WTC11 (cell line): ENCODE measurements at places on chromosomes 2 and 18. TPM values are rescaled to one million over a fixed set of nuclear protein-coding genes. Genes with fewer than 3 reads are reported as not detected.

DNA sequence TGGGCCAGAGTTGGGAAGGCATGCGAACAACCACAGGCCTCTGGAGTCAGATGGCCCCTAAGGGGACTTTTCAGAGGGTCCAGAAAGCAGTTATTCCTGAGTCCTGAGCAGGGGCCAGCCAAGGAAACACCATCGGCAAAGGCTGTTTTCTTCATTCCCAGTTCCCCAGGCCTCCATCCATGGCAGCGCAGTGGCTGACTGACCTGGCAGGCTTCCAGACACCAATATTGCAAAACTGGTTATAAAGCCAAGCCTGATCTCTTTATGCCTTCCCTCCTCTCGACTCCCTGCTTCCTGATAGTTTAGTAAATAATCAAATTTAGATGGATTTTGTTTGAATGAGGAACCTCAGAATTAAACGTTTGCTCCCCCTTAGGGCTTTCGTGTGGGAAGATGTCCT is 133.4 kb upstream of the ITGA6 start:
- H3K27ac ChIP-seq, result no peak overlapping the region
- H3K36me3 ChIP-seq, result no peaks in the 10 kb centered on the region
- H3K4me1 ChIP-seq, result peaks cover 32% of the 10 kb centered on the region
- DNase-seq, result no peak

GRCh38 chr2:113228991-113229716 is 49.6 kb downstream of the PAX8 start:
- H3K36me3 ChIP-seq, result no peaks in the 10 kb centered on the region
- H3K4me1 ChIP-seq, result peaks cover 17% of the 10 kb centered on the region
- DNase-seq, result no peak
- H3K4me3 ChIP-seq, result no peak overlapping the region
- H3K27me3 ChIP-seq, result peaks cover 4% of the 10 kb centered on the region; the same call in 1 of the 2 replicates
- no peak overlapping the region for H3K27ac ChIP-seq

- no peaks in the 10 kb centered on the region for H3K36me3 ChIP-seq
- no peak overlapping the region for H3K27ac ChIP-seq
- no peak for DNase-seq
- peaks cover 4% of the 10 kb centered on the region for H3K4me1 ChIP-seq
- no peak overlapping the region for H3K4me3 ChIP-seq
Observed at GRCh38 chr18:9753846-9754245, 45.7 kb downstream of the RAB31 start.

DNA sequence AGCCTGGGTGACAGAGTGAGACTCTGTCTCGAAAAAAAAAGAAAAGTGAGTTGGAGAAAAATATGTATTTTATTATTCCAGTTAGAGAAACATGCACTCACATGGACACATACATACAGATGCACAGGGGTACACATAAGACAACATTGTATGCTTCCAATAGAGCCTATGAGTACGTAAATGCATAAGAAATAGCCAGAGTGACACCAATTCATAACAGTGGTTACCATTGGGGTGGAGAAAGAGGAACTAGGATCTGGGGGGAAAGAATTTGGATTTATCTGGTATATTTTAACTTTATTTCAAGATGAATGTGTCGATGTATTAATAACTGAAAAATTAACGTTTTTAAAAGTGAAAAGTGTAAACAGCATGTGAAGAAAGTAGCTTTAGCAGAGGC is 16.1 kb downstream of the IL36A start:
- H3K27me3 ChIP-seq, result peaks cover 63% of the 10 kb centered on the region
- DNase-seq, result no peak
- H3K27ac ChIP-seq, result no peak overlapping the region
- no peaks in the 10 kb centered on the region; the same call in 1 of the 2 replicates for H3K36me3 ChIP-seq
- H3K4me1 ChIP-seq, result no peaks in the 10 kb centered on the region

DNA sequence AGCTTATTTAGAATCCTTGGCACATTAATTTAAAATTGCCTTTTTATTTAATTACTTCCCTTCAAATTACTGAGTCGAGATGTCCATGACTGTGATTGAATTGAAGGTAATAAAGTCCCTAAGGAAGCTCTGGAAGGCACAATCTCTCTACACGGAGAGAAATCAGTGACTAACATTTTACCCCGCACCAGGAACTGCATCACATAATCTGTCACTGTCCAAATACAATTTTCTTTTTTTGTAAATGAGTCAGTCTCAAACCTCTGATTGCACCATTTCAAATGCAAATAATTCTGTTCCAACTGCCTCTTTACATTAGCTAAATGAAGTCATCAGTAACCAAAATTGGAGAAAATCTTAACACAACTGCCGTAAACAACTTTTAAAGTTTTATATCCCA is 311.9 kb downstream of the CCDC178 start:
- DNase-seq, result no peak
- H3K27ac ChIP-seq, result no peak overlapping the region
- H3K27me3 ChIP-seq, result no peaks in the 10 kb centered on the region
- H3K4me3 ChIP-seq, result no peak overlapping the region
- no peaks in the 10 kb centered on the region for H3K36me3 ChIP-seq
- H3K4me1 ChIP-seq, result no peaks in the 10 kb centered on the region

- H3K36me3 ChIP-seq, result no peaks in the 10 kb centered on the region
- DNase-seq, result no peak
- no peaks in the 10 kb centered on the region for H3K4me1 ChIP-seq
Observed at GRCh38 chr2:120448961-120449810, 103.2 kb downstream of the INHBB start.

DNA sequence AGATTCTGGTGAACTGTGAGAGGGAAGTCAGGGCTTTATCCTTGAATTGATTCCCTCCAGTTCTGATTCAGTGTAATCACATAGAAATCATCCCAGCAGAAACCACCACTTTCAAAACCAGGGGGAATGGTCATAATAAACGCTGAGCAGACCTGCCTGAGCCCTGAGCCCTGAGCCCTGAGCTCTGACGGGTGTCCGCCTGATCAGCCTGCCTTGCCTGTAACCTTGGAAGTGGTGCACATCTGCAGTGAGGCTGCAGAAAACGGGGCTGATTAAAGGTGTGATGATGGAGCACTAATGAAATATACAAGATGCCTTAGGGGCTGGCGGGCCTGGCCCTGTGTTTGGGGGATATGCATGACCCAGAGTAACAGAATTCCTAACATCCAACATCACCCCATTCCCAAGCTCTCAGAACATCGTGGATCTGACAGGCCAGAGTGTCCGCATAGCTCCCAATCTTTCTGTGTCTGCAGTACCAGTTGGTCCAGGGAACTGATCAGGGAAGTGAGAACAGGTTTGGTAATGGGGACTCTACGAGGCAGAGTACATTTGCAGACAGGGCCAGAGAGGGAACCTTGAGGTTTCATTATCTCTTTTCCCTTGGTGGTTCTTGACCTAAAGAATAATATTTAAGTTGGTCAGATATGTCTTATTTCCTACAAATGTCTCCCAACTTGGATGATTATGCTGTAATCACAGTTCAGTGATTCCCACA is 37.8 kb downstream of the KCTD18 start:
- H3K27ac ChIP-seq, result peak overlapping the region; percentile 71; the same call in 1 of the 2 replicates
- peaks cover 38% of the 10 kb centered on the region for H3K4me1 ChIP-seq
- DNase-seq, result no peak

GRCh38 chr2:144402251-144402650 is 117.7 kb downstream of the ZEB2 start:
- H3K4me3 ChIP-seq, result no peak overlapping the region
- H3K36me3 ChIP-seq, result no peaks in the 10 kb centered on the region
- no peaks in the 10 kb centered on the region; the same call in 1 of the 2 replicates for H3K27me3 ChIP-seq
- H3K27ac ChIP-seq, result no peak overlapping the region

DNA sequence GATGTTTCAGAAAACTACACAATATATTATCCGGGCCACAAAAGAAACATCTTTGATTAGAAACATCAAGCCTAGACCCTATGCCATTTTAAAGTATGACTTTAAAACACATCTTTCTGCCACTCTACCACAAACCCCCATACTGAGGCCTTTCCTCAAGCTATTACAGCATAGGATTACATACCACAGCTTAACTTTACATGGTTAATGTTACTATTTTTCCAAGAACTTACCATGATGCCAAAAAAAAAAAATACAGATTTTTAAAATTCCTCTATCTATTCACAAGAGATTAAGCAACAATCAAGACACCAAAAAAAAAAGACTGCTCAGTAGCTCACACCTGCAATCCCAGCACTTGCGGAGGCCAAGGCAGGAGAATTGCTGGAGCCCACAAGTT is 9.0 kb downstream of the NCKAP1 start:
- H3K27me3 ChIP-seq, result no peaks in the 10 kb centered on the region
- no peak for DNase-seq
- H3K27ac ChIP-seq, result peak overlapping the region; percentile 43; the same call in 1 of the 2 replicates
- H3K4me1 ChIP-seq, result peaks cover 46% of the 10 kb centered on the region
- H3K36me3 ChIP-seq, result no peaks in the 10 kb centered on the region

DNA sequence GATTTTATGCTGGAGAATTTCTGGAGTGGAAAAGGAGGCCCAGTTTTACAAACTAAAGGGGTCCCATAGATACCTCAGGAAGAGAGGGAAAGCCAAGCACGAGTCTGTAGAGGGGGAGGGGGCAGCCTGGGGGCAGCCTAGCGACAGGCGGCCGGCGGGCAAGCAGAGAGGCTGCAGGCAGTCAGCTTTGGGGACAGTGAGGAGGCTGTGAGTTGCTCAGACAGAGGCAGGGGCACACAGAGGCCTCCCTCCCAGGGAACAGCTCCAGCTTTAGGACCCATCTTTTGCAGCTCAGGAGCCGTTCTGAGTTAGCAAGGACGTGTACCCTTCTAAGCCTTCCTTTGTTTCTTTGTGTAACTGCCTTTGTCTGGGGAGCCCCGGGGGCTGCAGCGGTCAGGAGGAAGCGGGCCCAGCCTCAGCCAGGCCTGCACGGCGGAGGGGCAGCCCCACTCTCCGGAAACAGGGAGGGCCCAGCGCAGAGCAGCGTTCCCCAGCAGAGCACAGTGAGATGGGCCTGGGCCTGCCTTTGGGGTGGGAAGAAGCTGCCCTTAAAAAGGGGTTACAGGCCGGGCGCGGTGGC is 41.1 kb upstream of the RALBP1 start:
- peaks cover 8% of the 10 kb centered on the region for H3K36me3 ChIP-seq
- no peaks in the 10 kb centered on the region for H3K27me3 ChIP-seq
- no peak overlapping the region for H3K4me3 ChIP-seq
- H3K4me1 ChIP-seq, result peaks cover 21% of the 10 kb centered on the region
- DNase-seq, result peak; percentile 24
- H3K27ac ChIP-seq, result no peak overlapping the region

GRCh38 chr2:55168221-55169154 is 63.6 kb downstream of the CLHC1 start:
- no peak overlapping the region; the same call in 1 of the 2 replicates for H3K27ac ChIP-seq
- H3K36me3 ChIP-seq, result no peaks in the 10 kb centered on the region
- no peaks in the 10 kb centered on the region for H3K27me3 ChIP-seq
- H3K4me1 ChIP-seq, result peaks cover 26% of the 10 kb centered on the region

GRCh38 chr2:56380861-56381260 is 197.1 kb downstream of the CCDC85A start:
- H3K4me1 ChIP-seq, result peaks cover 29% of the 10 kb centered on the region
- no peaks in the 10 kb centered on the region for H3K36me3 ChIP-seq
- DNase-seq, result no peak
- no peak overlapping the region for H3K27ac ChIP-seq
- H3K4me3 ChIP-seq, result no peak overlapping the region

GRCh38 chr2:180716186-180717180 is 263.9 kb upstream of the UBE2E3 start:
- no peak overlapping the region for H3K4me3 ChIP-seq
- H3K27ac ChIP-seq, result no peak overlapping the region
- no peaks in the 10 kb centered on the region for H3K4me1 ChIP-seq
- no peaks in the 10 kb centered on the region for H3K27me3 ChIP-seq
- peaks cover 10% of the 10 kb centered on the region; the same call in 1 of the 2 replicates for H3K36me3 ChIP-seq

GRCh38 chr2:149824136-149824535 is 236.6 kb upstream of the MMADHC start:
- no peak overlapping the region for H3K27ac ChIP-seq
- no peak for DNase-seq
- H3K4me1 ChIP-seq, result peaks cover 29% of the 10 kb centered on the region
- H3K36me3 ChIP-seq, result no peaks in the 10 kb centered on the region; the same call in none of the 2 replicates

- H3K36me3 ChIP-seq, result no peaks in the 10 kb centered on the region
- no peaks in the 10 kb centered on the region; the same call in 1 of the 2 replicates for H3K27me3 ChIP-seq
- DNase-seq, result no peak
Observed at GRCh38 chr2:143823296-143823695, 694.1 kb downstream of the ARHGAP15 start.

GRCh38 chr18:51617572-51618260 is 420.2 kb upstream of the MEX3C start:
- peaks cover 26% of the 10 kb centered on the region for H3K4me1 ChIP-seq
- H3K27ac ChIP-seq, result no peak overlapping the region
- DNase-seq, result no peak
- no peak overlapping the region for H3K4me3 ChIP-seq

The MC5R gene
- total RNA-seq, result 0.14 to 0.27 TPM (median 0.15 TPM) in 3 replicates

The COLEC11 gene
- total RNA-seq, result 0.69 to 1.3 TPM (median 0.87 TPM) in 3 replicates

The SP9 gene
- 0.07 to 0.21 TPM in 2 of 3 replicates, not detected in the other for total RNA-seq

The TM4SF20 gene
- total RNA-seq, result not detected in 3 replicates

The CNGA3 gene
- not detected in 3 replicates for total RNA-seq

The CD302 gene
- 1.4 to 2.5 TPM (median 1.8 TPM) in 3 replicates for total RNA-seq

The CHRND gene
- total RNA-seq, result 0.07 to 0.11 TPM in 2 of 3 replicates, not detected in the other

The FAP gene
- 0.21 TPM in 1 of 3 replicates, not detected in the others for total RNA-seq

The TDRD15 gene
- total RNA-seq, result not detected in 3 replicates

The GAL3ST2 gene
- total RNA-seq, result 0.73 to 0.98 TPM (median 0.78 TPM) in 3 replicates
